COR-L47 (cell line): ENCODE measurements at places on chromosomes 2 and 18.

GRCh38 chr18:48946329-48946835 is 4.4 kb downstream of the SMAD7 start:
- peak; percentile 73 for DNase-seq

GRCh38 chr18:59502274-59503175 is 143.5 kb upstream of the LMAN1 start:
- no peak for DNase-seq

- peak; percentile 75 for DNase-seq
Measured at GRCh38 chr18:72336786-72337185, 207.4 kb downstream of the CBLN2 start.

DNA sequence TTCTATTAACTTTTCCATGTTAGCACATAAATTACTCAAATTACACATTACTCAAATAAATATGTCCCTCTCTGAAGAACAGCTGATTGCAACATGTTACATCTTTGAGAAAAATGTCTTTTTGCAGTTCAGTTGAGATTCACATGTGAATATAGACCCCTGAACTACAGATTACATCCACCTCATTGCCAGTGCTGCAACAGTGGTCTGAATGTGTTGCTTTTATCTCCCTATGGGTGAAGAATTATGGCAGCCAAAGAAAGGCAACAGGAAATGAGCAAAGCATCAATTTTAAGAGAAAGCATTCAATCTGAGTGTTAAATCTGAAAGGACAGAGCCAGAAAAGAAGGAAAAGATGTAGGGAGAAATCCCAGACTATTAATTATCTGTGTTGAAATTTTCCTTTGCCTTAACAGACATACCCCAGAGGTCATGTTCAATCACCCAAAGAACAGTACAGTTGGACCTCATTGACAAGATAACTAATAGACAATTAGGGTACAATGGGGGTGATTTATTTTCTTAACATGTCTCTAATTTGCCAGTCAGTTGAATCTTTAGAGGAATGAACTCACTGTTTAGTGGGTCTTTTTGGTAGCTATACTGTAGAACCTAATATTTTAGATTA is 620.2 kb downstream of the CPS1 start:
- no peak for DNase-seq

- no peak for DNase-seq
Measured at GRCh38 chr2:68857855-68858456, 13.2 kb downstream of the BMP10 start.

DNA sequence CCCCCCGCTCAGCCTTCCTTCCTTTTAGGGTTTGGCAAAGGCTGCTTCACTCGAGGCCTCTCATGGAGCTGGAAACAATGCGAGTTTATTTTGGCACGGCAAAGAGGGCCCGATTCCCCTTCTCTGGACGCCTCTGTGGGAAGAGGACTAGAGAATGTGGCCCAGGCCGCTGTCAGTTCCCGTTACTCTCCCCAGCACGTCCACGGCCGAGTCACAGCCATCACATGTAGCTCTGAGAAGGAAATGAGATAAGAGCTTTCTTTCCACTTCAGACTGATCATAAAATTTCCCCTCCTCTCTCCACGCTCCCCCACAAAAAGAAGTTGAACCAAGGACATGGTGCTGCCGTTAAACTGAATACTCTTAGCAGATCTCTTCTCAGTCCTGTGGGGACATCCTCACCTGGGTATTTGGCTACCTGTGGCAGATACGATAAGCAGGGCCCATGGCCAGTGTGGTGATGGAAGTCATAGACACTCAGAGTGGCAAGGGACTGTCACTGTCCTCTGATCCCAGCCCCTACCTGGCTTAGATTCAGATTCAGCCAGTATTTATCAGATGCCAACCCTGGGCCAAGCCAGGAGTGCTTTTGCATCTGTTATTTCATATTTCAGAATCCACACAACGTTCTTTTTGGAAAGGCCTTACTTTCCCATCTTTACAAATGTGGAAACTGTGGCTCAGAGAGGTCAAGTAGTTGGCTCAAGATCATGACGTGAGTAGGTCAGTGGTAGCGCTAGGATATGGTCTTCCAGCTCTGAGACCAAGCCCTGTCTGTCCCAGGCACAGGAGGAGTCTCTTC is 101.2 kb downstream of the MCFD2 start:
- DNase-seq = no peak

GRCh38 chr2:65530547-65531320 is 98.3 kb upstream of the SPRED2 start:
- DNase-seq = no peak

DNA sequence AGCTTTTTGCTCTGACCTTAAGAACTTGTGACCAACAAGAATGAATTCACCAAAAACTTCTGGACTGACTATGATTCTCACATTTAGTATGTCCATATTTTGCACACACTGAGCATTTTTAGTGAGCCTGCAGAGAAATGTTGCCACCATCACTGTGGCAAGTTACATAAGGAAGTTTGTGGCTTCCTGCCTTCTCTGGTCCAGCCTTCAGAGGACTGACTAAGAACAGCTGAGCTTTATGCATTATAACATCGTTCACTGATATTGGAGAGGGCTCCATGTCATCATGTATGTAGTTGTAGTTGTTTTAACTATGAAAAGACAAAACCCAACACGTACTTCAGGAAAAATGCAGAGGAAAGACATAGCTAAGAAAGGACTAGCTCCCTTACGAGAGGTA is 218.0 kb upstream of the CRIM1 start:
- no peak for DNase-seq

DNA sequence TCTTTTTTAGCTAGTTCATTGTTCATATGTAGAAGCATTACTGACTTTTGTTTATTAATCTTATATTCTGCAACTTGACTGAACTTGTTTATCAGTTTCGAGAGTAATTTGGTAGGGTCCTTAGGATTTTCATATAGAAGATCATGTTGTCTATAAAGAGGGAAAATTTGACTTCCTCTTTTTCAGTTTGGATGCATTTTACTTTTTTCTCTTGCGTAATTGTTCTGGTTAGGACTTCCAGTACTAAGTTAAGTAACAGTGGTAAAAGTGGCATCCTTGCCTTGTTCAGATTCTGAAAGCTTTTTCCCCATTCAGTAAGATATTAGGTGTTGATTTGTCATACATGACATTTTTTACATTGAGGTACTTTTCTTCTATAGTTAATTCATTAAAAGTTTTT is 726.0 kb downstream of the KCNJ3 start:
- DNase-seq = no peak

GRCh38 chr2:58047373-58047935 is 848 bp downstream of the VRK2 start:
- DNase-seq = no peak

GRCh38 chr18:50820901-50821520 is 1.2 kb upstream of the MRO start:
- DNase-seq = no peak

GRCh38 chr2:141957321-141957720 is 173.5 kb downstream of the LRP1B start:
- DNase-seq = no peak

DNA sequence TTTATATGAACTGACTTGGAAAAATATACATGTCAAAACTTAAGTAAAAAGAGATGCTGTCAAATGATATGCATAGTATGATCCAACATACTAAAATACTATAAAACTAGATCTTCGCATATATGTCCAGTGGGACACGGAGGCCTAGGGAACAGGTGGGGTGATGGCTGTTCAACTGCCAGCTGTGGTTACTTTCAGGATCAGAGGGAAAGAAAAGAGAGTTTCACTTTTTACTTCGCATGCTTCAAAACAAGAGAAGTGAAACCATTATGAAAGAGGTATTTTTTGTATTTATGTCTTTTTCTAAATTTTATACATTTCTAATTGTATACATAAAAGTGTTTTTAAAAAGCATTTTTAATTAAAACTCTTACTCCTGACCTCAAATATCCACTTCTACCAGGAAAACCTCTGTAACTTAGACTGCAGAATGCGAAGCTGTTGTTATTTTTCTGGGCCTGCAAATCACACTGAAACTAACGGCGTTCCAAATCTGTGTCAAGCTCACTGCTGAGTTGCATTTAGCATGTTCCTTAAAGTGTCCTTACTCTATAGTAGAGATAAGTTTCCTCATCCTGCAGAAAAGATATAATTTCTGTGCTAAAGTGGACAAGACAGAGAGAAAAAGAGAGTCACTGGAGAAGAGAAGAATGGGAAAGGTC is 97.8 kb upstream of the SLC35G4 start:
- no peak for DNase-seq

GRCh38 chr2:30737326-30737610 is 70.0 kb downstream of the CAPN13 start:
- no peak for DNase-seq

- no peak for DNase-seq
Measured at GRCh38 chr2:218187296-218188015, 20.7 kb upstream of the CXCR1 start.

DNA sequence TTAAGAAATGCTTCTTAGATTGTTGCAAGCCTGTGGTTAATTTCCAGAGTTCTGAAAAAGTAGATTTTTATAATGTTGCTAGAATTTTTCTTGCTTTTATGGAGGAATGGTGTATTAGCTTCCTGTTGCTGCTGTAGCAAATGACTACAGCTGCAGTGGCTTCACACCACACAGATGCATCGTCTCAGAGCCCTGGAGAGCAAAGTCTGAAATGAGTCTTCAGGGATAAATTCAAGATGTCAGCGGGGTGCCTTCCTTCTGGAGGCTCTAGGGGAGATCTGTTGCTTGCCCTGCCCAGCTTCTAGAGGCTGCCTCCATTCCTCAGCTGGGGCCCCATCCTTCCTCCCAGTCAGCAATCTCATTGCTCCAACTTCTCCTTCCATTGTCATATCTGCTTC is 187.8 kb downstream of the ZNF516 start:
- no peak for DNase-seq

DNA sequence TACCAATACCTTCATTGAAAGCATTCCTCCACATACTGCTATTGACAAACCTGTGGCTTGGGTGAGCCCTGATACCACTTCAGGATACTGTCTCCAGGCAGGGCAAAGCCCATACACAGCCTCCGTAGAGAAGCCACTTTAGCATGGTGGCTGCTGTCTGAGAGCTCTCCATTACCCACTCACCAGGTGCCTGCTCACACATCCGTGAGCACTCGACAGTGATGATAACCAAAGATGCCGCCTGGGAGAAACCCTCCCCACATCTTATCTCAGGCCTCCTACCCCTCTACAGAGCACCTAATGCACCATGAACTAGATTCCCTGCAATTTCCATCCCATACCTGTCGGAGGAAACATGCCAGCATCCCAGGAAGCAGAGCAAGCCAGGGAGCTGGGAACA is 57.6 kb upstream of the KLHL29 start:
- DNase-seq = no peak

- no peak for DNase-seq
Measured at GRCh38 chr2:234745347-234745746, 206.5 kb upstream of the SH3BP4 start.

- DNase-seq = no peak
Measured at GRCh38 chr18:24657444-24657842, 197.0 kb downstream of the HRH4 start.

GRCh38 chr2:158103411-158104012 is 1.8 kb downstream of the UPP2 start:
- DNase-seq = no peak

DNA sequence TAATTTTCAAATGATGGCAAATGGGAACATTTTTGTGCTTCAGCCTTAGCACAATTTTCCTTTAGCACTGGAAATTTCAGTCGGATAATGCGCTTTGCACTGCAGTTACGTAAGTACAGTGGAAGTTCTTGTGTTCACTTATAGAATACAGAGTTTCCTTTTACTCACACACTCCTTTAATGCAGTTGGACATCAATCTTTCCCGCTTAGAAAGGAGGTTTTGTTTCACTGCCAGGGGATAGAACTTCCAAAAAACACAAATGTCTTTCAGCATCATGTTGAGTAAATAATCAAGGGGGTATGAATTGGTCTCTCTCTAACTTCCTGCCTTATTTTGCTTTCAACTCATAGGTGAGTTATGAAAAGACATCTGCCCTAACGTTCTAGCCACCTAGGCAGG is 63.2 kb downstream of the TGFA start:
- DNase-seq = no peak

DNA sequence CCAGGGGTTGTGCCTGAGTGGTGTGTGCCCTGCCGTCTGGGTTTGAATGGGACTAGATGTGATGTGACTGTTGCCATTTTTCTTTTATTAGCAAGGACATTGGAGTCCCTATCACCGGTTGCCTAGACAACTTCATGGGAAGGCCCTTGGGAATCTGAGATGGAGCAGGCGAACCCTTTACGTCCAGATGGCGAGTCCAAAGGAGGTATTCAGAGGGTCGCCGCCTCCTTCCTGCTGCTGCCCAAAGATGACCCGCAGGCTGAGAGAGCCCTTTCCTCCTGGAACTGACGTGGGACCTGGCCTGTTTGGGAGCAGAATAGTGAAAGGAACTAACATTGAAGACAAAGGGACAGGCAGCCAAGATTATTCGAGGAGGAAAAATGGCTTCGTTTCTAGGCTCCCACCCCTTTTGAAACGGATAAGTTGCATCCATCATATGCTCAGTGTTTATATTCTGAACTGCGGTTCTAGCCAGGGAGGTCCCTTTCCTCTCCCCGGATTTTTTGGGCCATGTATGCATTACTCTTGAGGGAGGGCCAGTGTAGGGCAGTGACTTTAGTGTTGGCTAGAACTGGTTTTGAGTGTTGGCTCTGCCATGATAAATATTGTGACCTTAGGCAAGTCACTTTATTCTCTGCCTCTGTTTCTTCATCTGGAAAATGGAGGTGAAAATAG is 673 bp downstream of the CENPO start:
- peak; percentile 25 for DNase-seq

DNA sequence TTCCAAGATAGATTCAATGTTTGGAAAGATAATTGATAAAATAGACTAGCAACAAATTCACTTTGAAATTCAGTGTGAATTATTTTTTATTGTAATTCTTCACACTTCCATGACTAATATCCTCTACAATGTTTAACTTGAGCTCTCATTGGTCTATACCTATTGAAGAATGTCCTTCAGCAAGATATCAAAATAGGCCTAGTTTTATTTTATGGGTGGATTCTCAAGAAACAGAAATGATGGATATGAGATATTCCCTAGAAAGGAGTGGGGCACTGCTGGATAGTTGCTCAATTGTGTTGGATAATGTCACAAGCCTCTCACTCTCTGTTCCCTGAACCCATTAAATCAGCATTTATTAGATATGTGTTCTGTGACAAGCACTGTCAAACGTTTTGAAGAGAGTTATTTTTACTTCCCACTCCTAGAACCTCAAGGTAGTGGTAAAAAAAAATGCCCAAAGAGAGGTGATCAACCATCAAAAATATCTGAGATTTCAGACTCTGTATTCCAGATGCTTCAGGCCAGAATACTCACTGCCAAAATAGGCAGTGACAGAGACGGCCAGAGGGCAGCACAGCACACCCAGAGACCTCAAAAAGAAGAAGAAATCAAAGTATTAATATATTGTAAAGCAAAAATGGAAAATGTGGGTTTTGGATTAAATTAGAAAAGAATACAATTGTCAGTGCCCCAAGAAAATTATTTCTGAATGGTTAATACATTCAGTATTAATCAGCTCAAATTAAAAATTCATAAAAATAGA is 87.5 kb downstream of the TRIB2 start:
- DNase-seq = no peak

GRCh38 chr2:240155048-240155744 is 14.7 kb upstream of the OTOS start:
- no peak for DNase-seq

- no peak for DNase-seq
Measured at GRCh38 chr2:85423525-85423924, 5.0 kb downstream of the SH2D6 start.

GRCh38 chr2:137824501-137824900 is 139.8 kb upstream of the HNMT start:
- no peak for DNase-seq

GRCh38 chr18:8501044-8501443 is 108.2 kb upstream of the RAB12 start:
- DNase-seq = peak; percentile 76
